ENCODE measurements at places on chromosomes 1 and 21.
A peak's percentile ranks its signal among the peaks of the same experiment; 100 is the strongest.

DNA sequence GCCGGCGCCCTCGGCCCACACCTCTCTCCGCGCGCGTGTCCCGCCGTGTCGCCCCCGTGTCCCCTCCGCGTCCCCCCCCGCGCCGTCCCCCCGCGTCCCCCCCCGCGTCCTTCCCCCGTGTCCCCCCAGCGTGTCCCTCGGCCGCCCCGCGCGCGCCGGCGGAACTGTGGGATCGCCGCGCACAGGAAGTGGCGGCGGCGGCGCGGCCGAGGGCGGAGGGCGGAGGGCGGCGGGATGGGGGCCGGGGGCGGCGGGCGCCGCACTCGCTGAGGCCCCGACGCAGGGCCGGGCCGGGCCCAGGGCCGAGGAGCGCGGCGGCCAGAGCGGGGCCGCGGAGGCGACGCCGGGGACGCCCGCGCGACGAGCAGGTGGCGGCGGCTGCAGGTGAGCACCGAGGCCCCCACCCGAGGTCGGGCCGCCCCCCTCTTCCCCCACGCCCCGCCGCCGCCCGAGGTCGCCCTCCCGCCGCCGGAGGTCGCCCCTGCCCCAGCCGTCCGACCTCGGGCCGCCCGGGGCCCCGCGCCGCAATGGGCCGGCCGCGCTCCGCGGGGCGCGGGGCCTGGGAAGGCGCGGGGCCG is at the start of gene AGPAT3:
TSS of gene AGPAT3 (plus strand) at position 262 of the 578 bp plus-strand sequence. CDS start 94,459 bp downstream, outside the sequence.
- no peak for DNase-seq

DNA sequence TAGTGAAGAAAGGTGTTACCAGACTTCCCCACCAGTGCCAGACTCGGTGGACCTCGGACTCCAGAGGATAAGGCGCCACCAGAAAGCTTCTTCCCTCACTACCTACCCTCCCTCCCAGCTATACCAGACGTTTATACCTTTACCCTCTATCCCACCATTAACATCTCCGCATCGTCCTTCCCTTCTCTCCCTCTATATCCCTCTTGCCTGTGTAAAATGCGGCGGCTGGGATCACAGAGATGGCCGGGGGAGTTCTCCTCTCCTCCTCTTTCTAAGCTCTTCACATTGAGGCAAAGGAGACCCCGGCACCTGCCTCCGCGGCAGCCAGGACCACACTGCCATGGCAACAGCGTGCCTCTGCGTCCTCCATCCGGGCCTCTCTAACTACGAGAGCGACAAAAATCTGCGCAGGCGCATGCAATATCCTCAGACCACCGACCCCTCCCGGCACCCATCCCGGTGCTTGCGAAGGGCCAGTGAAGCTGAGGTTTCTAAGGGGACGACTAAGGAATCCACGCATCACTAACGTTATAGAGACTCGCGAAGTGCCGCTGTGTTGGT is at the start of gene CCDC181:
TSS of gene CCDC181 (minus strand) at position 394 of the 561 bp plus-strand sequence. CDS start 2,547 bp downstream, outside the sequence.
- peak; percentile 90 for DNase-seq

- DNase-seq = no peak
These were observed 34.2 kb downstream of the SYF2 start for GRCh38 chr1:25197982-25198662.

GRCh38 chr1:169945181-169945580 is 51.5 kb upstream of the SCYL3 start:
- DNase-seq = no peak

- no peak for DNase-seq
These were observed 162.5 kb downstream of the APP start for GRCh38 chr21:26007951-26008498.

GRCh38 chr1:97553971-97554370 is 366.9 kb downstream of the DPYD start:
- DNase-seq = no peak

GRCh38 chr1:35886577-35887431 is 3.8 kb downstream of the AGO1 start:
- DNase-seq = peak; percentile 32

DNA sequence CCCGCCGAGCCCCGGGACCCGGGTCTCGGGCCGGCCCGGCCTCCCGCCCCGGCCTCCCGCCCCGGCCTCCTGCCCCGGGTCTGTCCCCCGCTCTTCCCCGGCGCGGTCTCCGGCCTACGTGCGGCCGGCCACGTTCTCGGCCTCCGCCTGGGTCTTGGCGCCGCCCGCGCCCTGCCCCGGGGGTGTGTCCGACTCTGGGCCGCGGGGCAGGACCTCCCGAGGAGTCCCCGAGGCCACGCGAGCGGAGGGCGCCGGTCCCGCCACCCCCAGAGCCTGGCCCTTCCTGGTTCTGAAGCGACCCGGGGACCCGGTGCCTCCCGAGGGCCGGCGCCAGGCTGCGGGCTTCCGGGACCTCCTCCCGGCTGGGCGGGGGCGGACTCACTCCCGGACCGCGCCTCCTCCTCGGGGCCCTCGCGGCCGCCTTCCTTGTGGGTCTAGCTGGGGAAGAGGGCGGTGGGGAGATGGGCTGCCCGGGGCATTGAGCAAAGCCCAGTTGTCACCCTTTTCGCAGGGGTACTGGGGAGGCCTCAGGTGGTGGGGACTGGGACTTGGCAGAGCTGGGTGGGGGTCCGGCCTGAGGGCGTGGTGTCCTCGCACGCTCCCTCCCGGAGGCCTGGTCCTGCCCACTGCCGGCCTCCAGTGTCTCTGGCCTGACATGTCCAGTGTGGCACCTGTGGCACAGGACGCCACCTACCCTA is 558 bp downstream of the PFKL start:
- peak; percentile 42 for DNase-seq

GRCh38 chr21:14850394-14850793 is 214.4 kb downstream of the NRIP1 start:
- DNase-seq = no peak

- no peak for DNase-seq
These were observed 211.7 kb upstream of the TMEM51 start for GRCh38 chr1:14941864-14942263.

DNA sequence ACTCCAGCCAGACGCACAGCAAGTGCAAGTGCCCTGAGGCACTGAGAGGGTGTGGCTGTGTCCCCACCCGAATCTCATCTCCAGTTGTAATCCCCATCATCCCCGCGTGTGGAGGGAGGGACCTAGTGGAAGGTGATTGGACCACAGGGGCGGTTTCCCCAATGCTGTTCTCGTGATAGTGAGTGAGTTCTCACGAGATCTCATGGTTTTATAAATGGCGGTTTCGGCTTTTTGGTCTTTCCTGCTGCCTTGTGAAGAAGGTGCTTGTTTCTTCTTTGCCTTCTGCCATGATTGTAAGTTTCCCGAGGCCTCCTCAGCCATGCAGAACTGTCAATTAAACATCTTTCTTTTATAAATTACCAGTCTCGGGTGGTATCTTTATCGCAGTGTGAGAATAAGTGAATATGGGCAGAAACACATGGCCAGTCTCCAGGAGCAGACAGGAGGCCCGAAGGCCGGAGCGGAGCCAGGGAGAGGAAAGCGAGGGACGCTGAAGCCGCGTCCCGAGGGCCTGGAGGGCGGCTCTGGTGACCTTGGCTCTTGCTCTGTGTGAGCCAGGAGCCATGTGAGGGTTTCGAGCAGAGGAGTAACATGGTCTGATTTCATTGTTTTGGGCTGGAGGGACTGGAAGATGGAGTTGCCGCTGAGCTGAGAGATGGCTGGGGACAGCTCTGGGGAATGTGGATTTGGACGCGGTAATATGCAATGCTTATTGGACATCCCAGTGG is 76.0 kb upstream of the C1orf174 start:
- DNase-seq = no peak

DNA sequence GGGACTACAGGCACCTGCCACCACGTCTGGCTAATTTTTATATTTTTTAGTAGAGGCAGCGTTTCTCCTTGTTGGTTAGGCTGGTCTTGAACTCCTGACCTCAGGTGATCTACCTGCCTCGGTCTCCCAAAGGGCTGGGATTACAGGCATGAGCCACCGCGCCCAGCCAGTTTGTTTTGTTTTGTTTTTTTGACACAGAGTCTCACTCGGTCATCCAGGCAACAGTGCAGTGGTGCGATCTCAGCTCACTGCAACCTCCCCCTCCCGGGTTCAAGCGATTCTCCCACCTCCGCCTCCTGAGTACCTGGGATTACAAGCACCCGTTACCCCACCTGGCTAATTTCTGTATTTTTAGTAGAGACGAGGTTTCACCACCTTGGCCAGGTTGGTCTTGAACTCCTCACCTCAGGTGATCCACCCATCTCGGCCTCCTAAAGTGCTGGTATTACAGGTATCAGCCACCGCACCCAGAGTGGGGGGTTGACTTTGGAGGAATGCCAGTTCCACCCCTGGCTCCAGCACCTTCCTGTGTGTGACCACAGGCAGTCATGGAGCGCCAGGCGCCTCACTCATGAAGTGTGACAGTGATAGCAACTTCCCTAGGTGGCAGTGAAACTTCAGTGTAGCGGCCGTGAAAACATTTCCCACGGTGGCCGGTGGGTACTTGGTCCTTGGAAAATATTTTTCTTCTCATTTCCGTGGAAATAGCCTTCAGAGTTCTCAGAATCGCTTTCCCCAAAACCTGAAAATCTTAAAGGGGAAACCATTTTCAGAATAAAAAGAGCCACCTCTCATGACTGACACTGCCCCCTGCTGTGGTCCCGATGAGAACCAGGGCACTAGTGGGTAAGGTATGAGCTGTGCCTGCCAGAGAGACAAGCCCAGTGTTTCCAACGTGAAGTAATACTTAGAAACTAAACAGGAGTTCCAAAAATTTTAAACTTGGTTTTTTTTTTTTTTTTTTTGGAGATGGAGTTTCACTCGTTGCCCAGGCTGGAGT is 48.6 kb downstream of the WDR4 start:
- no peak for DNase-seq

DNA sequence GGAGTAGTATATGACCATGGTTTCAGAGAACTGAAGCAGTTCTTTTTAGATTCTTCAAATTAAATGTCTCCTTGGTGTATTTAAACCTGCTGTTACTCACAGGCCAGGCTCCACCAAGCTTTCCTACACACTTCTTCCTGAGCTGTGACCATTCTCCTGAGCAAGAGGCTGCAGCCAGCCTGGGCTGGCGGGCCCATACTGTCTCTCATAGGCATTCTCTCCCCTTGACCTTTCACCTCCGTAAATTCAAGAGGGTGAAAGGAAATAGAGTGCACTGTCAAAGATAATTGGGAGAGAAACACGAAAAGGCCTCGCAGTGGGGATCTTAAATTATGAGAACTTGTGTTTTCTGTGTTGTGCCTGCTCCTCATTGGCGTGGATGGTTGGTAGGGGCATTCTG is 2.3 kb downstream of the ARF1 start:
- DNase-seq = no peak

DNA sequence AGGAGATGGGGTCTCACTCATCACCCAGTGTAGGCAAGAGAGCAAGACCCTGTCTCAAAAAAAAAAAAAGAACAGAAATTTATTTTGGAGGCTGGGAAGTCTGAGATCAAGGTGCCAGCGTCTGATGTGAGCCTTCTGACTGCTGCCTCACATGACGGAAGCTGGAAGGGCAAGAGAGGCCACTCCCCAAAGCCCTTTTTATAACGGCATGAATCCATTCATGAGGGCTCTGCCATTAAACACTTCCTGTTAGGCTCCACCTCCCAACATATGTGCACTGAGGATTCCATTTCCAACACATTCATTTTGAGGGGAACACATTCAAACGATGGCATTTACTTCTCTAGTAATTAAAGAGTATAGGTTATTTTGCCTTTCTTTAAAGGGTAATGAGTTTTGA is 50.9 kb upstream of the C1orf198 start:
- no peak for DNase-seq

GRCh38 chr1:5847013-5847659 is 145.1 kb downstream of the NPHP4 start:
- peak; percentile 68 for DNase-seq

DNA sequence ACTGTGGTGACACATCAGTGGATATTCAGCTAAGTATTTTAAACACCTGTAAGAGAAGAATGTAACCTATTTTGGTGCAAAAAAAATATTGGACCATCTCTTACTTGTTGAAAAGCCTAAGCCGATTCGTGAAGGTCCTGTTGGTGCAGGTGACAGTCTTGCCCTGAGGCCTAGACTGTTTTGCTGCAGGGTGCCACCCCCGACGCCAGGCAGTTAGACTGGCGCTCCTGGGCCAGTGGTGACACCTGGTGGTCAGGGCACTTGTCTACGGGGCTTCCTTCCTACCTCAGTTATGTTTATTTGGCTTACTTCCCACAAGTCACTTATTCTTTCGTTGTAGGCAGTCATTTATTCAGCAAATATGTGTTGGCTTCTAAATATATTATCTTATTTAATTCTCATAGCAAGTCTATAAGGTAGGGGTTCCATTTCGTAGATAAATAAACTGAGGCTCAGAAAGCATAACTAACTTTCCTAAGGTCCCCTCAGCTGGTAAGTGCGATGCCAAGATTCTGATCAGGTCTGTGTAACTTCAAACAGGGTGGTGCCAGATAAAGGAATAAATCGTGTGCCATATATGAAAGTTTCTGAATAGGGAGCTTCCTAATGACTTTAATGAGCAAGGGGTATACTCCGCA is 1.9 kb downstream of the EEIG2 start:
- DNase-seq = peak; percentile 85

DNA sequence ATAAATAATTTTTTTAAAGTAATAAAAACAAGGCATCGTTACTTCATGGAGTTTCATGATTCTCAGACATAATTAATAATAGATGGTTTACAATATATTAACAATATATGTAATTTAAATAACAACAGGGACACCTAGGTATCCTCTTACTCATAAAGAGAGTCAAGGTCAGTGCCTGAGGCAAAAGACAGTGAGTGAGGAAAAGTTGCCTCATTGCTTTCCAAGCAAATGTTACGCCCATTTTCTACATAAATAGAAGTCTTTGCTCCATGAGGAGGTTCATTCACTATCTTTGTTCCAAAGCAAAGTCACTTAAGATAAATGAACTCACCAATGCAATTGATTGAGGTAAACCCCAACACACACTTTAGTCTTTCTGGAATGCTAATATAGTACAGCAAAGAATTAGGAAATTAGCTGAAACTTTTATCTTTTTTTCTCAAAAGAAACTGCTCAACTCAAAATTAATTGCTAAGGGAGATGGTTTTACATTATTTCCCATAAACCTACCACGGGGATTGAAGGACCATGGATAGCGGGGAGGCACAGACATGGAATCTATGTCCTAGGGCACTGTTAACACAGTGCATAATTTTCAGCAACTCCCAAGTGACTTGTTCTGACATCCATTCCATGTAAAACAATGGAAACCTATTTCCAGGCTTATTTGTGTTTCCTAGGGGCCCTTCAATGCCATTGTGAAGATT is 19.6 kb downstream of the BCL9 start:
- no peak for DNase-seq

GRCh38 chr1:86687595-86687994 is 16.8 kb upstream of the SH3GLB1 start:
- no peak for DNase-seq

GRCh38 chr1:38097284-38097898 is 50.8 kb upstream of the POU3F1 start:
- no peak for DNase-seq

DNA sequence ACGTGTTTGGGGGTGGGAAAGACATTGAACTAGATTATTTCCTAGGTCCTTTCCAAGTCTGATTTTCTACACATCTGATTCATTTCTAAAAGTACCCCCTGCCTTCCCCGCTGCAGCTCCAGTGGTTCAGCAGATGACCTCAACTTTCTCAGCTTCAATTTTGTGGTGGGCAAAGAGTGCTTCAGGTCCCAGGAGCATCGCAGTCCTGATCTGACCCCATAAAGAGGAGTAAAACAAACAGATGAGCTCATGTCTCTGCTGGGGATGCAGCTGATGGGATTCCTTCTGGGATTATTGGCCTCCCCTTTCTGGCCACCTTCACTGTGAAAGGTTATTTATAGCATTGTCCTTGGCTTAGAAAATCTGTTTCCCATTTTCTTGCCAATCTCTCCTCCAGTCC is 337.0 kb upstream of the PLXNA2 start:
- DNase-seq = no peak

Data from WTC11 (cell line).